ENCODE measurements at places on chromosomes 6 and 20.
A peak's percentile ranks its signal among the peaks of the same experiment; 100 is the strongest.

DNA sequence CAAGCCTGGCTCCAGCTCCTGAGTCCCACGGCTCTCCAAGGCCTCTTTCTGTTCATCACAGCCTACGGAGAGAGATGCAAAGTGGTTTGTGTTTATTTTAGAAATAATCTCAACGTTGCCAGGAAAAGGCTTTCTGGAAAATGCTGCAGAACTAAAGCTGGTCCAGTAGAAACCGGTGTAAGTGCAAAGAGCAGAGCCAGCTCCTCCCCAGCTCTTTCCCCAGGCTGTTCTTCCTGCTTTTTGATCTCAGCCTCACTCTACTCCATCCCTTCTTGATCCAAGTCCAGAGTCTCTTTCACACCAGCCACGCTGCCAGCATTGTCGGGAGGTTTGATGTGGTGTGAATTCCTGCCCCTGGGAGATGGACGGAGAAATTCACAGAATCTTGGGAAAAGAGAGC is 69.8 kb downstream of the TMEM170B start:
- peak; percentile 35 for DNase-seq

DNA sequence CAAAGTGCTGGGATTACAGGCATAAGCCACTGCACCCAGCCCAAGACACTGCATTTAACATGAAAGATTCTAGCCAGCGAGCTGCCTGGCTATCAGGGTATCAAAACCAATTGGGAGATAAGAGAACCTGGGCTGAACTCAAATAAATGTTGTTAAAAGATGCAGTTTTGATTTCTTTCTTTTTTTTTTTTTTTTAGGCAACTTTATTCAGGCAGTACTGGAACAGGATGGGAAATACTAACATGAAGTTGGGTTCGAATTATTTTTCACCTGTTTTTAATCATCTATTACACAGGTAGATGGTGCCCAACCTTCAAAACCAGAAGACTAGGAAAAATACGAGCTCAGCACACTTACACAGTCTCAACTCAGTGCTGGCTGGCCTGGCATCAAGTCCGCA is 63.7 kb downstream of the TRERF1 start:
- no peak for DNase-seq

GRCh38 chr6:63740709-63741108 is 105.1 kb downstream of the PHF3 start:
- peak; percentile 86 for DNase-seq

DNA sequence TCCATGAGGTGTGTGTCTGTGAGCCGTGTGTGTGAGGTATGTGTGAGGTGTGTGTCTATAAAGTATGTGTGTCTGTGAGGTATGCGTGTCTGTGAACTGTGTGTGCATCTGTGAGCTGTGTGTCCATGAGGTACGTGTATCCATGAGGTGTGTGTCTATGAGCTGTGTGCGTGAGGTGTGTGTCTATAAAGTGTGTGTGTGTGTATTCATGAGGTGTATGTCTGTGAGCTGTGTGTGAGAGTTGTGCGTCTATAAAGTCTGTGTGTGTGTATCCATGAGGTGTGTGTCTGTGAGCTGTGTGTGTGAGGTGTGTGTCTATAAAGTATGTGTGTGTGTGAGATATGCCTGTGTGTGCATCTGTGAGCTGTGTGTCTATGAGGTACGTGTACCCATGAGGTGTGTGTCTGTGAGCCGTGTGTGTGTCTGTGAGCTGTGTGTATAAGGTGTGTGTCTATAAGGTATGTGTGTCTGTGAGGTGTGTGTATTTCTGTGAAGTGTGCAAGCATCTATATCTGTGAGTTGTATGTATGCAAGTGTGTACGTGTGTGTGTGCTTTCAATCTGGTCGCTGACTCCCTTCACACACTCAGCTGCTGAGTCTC is 91.9 kb upstream of the FOXP4 start:
- no peak for DNase-seq

- DNase-seq: no peak
Observed at GRCh38 chr6:57298741-57299140, 18.7 kb upstream of the PRIM2 start.

DNA sequence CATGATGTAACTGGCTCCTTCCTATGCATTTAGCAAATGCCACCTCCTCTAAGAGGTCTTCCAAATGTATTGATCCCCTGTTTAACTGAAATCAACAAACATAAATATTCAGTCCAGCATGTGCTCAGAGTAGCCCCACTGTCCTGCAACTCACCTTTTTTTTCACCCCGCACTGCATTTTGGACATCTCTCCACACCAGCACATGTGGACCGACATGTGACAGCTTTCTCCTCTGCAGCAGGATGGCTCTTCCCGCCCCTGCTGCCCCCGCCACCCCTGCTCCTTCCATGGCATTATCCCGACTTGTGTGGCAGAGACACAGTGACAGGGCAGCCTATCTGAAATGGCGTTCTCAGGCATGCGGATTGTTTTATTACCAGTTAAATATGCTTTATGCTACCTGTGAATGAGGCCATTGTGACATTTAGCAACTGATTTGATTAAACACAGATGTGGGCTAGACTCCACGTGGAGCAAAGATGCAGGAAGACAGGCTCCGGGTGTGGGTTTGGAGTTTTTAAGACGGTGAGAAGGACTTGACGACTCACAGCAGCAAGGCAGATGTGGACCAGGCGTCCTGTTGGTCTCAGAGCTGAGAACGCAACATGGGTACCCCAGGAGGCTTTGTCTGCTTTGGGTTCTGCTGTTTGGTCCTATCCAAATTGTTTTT is 161.2 kb downstream of the EYA2 start:
- DNase-seq: peak; percentile 46

- DNase-seq: peak; percentile 31
Observed at GRCh38 chr6:117547688-117548621, 54.4 kb downstream of the GOPC start.

GRCh38 chr20:57826666-57827287 is 117.0 kb upstream of the PMEPA1 start:
- DNase-seq: no peak

DNA sequence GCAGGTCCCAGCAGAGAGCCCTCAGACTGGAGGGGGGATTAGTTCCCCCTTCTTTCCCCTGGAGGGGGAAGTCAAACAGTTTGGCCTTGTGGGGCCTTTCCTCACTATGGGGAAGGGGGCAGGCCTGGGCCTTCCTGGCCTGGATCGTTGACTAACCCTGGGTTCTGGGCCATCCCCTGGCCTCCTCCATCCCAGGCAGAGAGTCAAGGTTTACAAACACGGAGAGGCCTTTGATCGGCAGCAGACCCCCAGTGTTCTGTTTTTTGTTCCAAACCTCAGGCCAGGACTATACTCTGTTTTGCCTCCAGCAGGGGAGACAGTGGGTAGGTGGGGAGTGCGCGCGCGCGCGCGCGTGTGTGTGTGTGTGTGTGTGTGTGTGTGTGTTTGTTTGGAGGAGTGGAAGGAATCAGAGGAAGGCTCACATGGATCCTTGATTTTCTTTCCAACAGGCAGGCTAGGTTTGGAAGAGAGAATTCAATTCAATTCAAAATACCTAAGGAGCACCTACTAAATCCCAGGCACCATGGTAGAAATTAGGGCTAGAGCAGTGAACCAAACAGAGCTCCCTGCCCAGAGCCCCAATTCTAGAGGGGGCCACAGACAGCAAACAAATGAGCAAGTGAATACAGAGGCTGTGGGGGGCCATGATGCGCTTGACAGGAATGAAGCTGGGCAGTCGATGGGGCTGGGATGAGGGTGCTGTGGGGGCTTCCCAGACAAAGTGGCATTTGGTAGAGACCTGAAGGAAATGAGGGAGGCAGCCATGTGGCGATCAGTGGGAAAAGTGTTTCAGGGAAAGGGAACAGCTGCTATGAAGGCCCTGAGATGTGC is 14.8 kb downstream of the TP53RK start:
- DNase-seq: no peak

DNA sequence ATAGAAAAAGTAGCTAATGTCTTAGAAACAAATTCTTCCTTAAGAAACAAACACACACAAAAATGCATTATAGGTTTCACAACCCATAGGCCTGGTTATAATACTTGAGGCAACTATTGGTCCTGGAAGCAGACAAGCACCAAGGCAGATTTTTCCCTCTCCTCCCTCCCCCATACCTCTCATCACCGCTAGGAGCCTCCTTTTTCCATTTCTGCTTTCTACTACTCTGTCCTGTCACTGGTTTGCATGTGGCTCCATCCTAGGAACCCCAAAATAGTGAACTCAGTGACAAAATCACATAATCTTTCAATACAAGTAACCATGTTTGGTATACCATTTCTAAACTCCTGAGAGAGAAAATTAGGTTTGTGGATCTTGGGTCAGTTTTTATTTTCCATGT is 66.1 kb downstream of the HMGCLL1 start:
- DNase-seq: no peak

DNA sequence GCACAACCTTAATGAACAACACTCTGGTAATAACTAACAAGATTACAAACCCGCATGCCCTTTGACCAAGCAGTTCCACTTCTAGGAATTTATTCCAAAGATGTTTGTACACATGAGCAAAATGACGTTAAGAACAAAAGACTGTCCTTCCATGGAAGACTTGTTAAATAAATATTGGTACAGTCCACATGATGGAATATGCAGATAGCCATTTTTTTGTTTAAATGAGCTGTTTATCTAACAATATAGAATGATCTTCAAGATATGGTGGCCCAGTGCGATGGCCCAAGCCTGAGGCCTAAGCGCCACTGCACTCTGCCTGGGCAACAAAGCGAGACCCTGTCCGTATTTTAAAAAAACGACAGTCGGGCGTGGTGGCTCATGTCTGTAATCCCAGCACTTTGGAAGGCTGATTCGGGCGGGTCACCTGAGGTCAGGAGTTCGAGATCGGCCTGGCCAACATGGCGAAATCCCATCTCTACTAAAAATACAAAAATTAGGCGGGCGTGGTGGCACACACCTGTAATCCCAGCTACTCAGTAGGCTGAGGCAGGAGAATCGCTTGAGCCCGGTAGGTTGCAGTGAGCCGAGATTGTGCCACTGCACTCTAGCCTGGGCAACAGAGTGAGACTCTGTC is 7.4 kb upstream of the AHCY start:
- DNase-seq: no peak

GRCh38 chr6:11277275-11278206 is 45.1 kb upstream of the NEDD9 start:
- DNase-seq: peak; percentile 92

DNA sequence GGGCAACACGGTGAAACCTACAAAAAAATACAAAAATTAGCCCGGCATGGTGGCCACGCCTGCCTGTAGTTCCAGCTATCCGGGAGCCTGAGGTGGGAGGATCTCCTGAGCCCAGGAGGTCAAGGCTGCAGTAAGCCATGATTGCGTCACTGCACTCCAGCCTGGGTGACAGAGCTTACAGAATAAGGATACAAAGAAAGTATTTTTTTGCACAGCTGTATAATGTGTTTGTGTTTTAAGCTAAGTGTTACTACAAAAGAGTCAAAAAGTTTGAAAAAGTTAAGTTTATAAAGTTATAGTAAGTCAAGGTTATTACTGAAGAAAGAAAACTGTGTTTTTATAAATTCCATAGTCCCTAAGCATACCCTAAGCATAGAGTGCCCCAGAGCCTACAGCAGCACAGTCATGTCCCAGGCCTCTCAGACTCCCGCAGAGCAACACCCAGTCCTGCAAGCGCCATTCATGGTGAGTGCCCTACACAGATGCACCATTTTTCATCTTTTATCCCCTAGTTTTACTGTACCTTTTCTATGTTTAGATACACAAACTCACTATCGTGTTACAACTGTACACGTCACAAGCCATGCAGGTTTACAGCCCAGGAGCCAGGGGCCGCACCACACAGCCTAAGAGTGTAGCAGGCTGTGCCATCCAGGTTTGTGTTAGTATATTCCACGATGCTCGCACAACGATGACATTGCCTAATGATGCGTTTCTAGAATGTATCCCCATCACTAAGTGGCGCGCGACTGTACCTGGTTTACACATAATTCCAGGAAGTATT is 22.4 kb downstream of the TAF4 start:
- DNase-seq: no peak

- peak; percentile 34 for DNase-seq
Observed at GRCh38 chr20:49447946-49448809, 34.3 kb downstream of the KCNB1 start.

DNA sequence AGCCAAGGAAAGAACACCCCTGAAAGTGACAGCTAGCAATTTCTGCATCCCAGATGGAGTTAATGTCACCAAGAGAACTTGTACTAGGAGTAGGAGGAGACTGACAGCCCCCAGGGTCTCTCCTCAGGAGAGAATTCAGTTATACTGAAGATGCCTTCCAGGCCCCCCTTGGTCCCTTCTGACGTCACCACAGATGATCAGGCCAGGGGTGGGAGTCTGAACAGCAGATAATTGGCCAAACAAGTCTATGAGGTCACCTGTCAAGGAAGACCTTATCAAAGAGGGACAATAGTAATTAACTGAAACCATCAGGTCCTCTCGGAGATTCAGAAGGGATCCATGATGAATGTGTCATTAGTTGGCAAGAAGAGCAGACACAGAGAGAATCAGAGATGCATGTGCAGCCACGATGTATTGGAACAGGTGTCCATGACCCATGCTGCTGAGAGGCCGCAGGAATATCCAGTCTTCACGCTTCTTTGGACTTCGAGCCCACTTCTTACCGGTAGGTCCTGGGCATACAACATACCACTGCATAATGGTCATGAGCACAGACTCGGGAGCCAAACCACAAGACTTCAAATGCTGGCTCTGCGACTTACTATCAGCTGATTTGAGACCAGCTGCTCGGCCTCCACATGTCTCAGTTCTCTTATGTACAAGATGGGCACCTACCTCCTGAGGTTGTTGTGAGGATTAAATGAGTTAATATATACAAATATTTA is 10.2 kb downstream of the TRIM10 start:
- DNase-seq: no peak

DNA sequence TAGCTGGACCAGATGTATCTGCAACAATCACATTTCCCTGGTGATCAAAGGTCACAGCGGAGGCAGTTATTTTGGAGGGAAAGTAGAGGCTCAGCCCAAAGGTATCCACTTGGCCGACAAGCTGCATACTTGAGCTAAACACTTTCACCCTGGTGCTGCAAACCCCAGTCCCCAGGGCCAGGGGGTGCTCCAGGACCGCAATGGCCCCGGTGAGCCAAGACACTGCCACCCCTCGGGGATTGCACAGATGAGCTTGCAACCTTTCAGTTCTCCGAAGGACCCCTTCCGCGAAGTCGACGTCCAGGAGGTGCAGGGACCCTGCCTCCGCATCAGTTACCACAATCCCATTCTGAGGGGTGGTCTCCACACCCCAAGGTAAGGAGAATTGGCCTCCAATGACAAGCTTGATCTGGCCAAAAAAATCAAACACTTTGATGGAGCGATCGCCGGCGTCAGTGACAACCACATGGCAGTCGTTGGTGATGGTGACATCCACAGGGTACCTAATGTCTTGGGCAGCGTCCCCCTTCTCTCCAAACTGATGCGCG is 823 bp downstream of the NHLRC1 start:
- no peak for DNase-seq

Measured in fibroblast of skin of right quadriceps (primary cell).